ENCODE measurements at places on chromosomes 7 and 10.

DNA sequence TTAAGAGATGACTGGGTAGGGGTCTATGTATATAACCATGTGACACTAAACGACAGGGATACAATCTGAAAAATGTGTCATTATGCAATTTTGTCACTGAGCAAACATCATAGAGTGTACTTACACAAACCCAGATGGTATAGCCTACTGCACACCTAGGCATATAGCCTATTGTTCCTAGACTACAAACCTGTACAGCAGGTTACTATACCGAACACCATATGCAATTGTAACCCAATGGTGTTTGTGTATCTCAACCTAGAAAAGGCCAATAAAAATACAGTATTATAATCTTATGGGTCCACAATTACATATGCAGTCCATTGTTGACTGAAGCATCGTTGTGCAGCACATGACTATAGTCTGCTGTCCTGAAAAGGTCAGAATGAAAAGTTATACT is 22.9 kb downstream of the STRIP2 start:
- DNase-seq: no peak

DNA sequence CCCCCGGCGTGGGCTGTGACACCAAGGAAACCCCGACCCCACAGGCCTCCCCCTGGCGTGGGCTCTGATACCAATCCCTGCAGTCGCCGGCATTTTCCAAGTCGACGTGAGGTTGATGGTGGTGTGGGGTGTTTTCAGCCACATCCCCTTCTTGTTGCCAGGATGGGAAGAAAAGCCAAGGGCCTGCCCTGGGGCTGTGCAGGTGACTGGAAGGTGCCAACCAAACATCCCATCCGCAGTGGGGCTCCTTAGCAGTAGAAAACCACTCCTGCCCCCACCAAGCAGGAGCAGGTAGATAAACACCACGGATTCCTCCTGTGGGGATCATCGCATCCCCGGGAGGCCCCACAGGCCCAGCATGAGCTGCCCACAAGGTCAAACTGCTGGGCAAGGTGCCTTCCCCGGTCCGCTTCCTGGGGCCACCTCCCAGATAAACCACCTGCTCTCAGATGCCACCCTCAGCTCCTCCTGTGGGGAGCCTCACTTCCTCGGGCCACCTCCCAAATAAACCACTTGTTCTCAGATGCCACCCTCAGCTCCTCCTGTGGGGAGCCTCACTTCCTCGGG is 88.5 kb upstream of the DIP2C start:
- no peak for DNase-seq

GRCh38 chr10:131271966-131272365 is 39.6 kb downstream of the TCERG1L start:
- no peak for DNase-seq

GRCh38 chr10:71337219-71337701 is 18.2 kb downstream of the SLC29A3 start:
- peak; percentile 60 for DNase-seq

DNA sequence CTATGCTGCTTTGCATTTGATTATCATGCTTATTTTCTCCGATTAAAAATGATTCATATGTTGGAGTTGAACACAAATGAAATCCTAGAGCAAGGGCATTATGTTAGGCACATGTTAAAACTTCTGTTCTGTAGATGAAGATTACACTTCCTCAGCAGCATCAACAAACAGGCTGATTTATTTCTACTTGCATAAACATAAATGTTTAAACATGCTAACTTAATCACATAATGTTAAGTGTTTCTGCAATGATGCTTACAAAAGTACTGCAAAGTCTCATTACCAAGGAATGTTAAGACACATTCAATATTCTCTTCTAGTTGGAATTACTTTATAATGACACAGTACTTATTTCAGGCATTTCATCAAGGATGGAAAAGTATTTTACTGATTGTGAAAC is 770.8 kb downstream of the ANKRD7 start:
- no peak for DNase-seq

GRCh38 chr7:91351374-91351773 is 87.1 kb downstream of the FZD1 start:
- DNase-seq: no peak

GRCh38 chr10:2658780-2659179 is 408.6 kb upstream of the PFKP start:
- DNase-seq: no peak

DNA sequence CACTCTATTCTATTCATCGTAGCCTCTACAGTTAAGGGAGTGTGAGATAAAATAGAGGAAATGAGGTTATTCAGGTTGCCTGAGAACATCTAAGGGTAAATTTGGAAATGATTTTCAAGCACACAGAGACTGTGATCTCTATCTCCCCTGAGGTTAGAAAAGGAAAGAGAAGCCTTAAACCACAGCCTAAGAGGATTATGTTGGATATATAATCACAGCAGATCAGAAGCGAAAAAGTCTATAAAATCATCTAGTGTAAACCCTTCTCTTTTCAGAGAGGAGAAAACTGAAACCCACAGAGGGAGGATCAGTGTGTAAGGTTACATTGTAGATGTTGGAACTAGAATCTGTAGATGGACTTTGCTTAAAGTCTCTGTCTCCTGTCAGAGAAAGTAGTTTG is 90.6 kb upstream of the SEMA3E start:
- no peak for DNase-seq

DNA sequence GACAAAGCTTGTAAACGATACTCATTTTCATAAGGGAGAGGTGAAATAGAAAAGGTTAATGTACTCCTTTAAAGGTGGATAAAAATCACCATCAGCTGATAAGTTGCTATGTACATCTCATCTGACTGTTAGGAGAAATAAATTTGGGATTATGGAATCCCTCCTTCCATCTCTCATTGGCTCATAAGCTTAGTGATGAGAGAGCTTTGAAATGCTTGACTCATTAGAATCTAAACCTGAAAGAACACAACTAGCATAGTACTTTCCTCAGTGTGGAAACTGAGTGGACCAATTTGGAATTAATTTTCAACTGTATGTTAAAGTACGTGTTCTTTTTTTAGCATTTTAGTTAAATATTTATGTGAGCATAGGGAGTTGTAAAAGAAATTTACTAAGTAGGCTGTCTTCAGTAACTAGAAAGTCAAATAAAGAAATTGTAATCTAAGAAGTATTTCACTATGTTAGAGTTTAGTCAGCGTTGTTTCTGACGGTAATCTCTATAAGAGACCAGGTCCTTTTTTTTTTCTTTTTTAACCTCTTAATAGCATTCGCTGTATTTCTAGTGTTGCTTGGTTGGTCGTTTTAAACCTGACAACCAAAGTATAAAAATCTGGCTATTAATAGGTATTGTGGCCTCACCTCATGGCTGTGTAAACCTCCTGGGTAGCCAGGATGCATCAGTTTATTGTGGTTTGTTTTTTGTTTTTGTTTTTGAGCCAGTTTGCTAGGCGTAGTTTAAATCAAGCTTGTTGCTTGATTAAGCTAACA is 34.4 kb downstream of the FHIP2A start:
- DNase-seq: no peak

GRCh38 chr10:71748671-71749191 is 24.6 kb downstream of the VSIR start:
- DNase-seq: no peak

DNA sequence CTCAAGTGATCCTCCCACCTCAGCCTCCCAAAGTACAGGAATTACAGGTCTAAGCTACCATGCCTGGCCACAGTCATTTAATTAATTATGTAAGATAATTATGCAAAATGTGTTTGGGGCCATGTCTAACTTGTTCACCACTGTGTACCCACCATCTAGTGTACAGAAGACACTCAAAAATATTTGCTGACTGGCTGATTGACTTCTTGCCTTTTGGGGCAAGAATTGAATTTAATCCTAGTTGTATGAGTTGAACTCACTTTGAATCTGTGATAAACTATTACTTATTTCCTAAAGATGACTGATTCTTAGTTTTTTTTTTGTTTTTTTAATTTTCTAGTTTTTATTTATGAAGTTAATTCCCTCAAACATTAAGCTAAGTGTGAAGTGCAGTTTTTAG is 15.8 kb upstream of the ZC3HAV1L start:
- no peak for DNase-seq

- DNase-seq: no peak
These were observed 37.7 kb upstream of the ZNF32 start for GRCh38 chr10:43686414-43686813.

- DNase-seq: no peak
These were observed 846 bp downstream of the DNAJC1 start for GRCh38 chr10:22002591-22003176.

- DNase-seq: no peak
These were observed 695.8 kb downstream of the TYW1 start for GRCh38 chr7:67692425-67692824.

DNA sequence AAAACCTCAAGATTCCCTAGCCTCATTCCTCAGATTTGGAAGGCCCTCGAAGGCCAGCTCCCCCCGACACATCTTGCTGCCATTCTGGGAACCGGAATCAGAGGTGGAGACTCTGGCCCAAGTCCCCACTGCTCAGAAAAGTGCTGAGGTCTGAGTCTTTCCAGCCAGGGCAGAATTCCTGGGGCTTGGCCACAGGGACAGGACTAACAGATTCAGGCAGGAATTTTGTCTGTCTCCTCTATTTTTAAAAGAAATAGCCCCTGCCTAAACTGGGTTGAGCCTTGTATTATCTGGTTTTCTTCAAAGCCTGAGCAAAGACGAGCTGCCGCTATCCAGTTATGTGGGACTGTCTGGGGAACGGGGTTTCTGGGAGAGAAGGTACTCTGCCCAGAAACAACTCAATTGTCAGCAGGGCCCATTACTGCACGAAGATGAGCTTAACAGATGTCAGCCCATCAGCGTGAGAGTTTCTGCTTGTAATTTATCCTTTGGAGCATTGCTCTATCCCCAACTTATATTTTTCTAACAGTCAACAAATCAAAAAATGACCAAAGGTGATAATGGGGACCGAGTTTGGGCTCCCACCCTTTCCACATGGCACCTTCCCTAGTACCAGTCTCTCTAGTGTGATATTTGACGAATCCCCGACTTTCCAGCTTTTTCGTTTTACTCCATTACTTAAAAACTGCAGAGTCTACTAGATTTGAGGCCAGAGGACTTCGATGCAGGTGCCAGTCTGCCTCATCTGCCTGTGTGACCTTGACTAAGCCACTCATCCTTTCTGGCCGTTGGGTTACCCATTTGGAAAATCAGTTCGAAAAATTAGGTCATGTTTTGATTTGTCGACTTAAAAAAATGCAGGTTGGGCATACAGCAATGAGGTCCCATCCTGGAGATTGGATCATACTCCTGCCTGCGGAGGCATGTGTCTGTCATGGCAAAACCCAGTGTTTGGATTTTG is 110.9 kb downstream of the WDR11 start:
- no peak for DNase-seq

- DNase-seq: no peak
These were observed 35.6 kb upstream of the FAM13C start for GRCh38 chr10:59397961-59398360.

GRCh38 chr7:130961128-130961601 is 227.2 kb upstream of the KLF14 start:
- no peak for DNase-seq

GRCh38 chr10:557792-558328 is 131.6 kb downstream of the DIP2C start:
- no peak for DNase-seq

DNA sequence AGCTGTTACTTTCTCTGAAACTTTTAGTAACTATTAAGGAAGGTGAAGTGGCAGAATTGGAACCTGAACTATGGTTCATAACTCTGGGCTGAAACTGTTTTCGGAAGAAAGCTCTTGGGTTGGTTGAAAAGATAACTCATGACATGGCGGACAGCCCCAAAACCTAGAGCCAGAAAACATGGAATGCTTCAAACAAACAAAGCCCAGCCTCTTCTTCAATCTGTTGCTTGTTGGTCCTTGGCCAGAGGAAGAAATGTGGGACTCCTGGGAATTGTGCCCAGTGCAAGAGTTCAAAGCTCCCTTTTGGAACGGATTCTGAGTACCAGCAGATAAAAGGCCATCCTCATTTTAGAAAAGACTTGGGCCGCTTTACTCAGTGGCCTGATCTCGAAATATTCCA is 52.9 kb upstream of the CACNB2 start:
- no peak for DNase-seq

- no peak for DNase-seq
These were observed 51.1 kb upstream of the TSPAN13 start for GRCh38 chr7:16702441-16702840.

DNA sequence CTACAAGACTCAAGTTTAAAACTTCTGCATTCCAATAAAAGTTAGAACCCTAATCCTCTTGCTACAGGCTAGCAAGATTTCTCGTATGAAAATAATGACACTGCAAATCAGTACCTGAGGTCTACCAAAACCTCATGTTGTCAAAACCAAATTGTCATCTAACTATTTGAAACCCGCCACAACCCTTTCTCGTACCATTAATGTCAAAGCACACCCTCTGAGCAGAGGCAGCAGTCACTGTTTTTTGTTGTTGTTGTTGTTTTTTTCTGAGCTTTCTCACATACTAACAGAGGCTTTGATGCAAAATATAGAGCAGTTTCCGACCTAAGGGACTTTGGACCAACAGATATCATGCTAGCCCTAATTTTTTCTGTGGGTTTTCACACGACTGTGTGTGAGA is 563.9 kb upstream of the C7orf33 start:
- DNase-seq: no peak

DNA sequence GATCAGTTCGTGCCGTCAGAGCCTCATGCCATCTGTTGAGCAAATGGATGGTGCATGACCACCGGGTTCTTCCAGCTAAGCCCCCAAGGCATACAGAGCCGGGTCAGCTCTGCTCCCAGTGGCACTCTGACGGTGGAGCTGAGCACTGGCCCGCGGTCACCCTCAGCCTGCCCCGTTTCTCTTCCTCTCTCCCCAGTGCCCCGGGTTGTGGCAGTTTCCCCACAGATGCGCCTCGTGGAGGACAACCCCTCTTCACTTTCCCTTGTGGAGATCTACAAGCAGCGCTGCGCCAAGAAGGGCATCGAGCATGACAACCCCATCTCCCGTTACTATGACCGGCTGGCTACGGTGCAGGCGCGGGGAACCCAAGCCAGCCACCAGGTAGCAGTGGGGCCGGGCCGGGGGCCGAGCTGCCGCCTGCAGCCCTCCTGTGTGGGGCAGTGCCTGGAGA is 129.9 kb downstream of the TRRAP start:
- DNase-seq: no peak

DNA sequence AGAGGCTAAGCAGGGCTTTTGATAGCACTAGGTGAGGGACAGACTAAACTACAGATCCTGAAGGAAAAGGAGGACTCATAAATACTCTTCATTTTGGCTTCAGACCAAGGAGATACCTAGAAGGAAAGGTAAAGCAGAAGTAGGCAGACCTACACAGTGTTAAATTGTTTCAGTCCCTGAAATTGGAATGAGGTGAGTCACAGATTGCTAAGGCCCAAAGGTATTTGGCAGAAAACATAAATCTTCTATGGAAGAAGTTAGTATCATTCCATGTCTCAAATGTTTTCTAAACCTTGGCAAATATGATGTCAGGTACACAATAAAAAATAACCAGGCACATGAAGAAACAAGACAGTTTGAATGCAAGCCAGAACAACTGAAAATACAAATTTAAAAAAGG is 30.0 kb downstream of the MTERF1 start:
- no peak for DNase-seq
